GM13977 (cell line): ENCODE measurements at places on chromosomes 6 and 20.

DNA sequence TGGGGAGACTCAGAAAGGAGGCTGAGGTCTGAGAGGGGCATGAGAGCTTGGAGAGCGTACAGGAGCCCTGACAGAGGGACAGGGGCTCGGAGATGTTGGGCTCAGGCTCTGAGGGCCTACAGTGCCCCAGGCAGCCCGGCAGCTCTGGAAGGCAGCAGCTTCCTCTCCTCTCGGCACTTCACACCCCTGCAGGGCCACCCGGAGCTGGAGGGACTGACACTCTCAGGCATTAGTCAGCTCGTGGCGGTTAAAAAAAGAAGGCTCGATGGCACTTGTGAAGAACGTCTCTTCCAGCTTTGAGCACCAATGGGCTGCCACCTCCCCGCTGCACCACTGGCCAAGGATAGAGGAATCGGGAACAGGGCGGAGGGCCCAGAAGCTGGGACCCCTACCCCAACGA lies 62.6 kb upstream of the SIRPA start:
- DNase-seq: no peak

GRCh38 chr6:160110586-160111123 lies 11.0 kb upstream of the SLC22A1 start:
- DNase-seq: no peak

- DNase-seq: peak; percentile 28
Measured at GRCh38 chr6:116969211-116969863, 92.3 kb downstream of the RFX6 start.

- no peak for DNase-seq
Measured at GRCh38 chr20:19659448-19659847, 98.6 kb upstream of the RIN2 start.

DNA sequence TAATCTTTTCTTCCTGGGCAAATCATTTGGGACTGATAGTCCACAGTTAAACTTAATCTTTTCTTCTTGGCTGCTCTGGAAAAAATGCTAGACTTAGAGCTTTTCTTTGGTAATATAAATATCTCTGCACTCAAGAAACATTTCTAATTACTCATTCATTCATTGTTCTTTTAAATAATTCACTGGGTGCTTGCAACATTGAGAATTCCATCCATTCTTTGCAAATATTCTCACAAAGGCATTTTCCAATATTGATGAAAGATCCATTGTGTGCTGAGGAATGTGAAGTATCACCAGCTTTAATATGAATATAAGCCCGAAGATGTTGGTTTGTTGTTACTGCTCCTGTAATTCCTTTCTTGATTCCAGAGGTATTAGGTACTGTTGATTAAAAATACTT lies 38.4 kb downstream of the AKAP7 start:
- no peak for DNase-seq

DNA sequence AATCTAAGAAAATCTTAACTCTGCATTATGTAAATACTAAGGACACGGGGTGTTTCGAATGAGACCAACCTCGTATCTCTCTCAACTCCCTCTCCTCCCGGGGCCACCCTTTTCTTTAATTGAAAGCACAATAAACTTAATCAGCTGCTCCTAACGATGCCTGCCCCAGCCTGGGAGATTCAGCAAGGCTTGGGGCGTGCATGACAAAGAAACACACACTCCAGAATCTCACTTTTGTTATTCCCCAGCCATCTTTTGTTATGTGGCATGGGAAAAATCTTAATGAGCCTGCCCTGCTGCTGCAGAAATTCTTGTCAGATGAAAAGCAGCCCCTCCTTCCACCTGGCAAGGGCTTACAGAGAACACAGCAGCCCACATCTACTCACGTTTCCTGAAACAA lies 117.4 kb downstream of the TTLL2 start:
- DNase-seq: no peak

GRCh38 chr6:47729457-47729856 lies 31.1 kb downstream of the ADGRF4 start:
- no peak for DNase-seq

- DNase-seq: no peak
Measured at GRCh38 chr6:106287215-106287614, 38.3 kb downstream of the ATG5 start.

GRCh38 chr6:37005061-37005810 lies at the start of gene FGD2:
Gene FGD2, plus strand, starts transcription at chr6:37005655. Its CDS starts 163 bp downstream, at chr6:37005818.
- peak; percentile 88 for DNase-seq

GRCh38 chr6:157066781-157067491 lies 256.4 kb downstream of the TMEM242 start:
- DNase-seq: no peak

GRCh38 chr20:62136283-62137091 lies 6.7 kb downstream of the PSMA7 start:
- peak; percentile 72 for DNase-seq

GRCh38 chr6:11876934-11877433 lies 98.4 kb upstream of the ADTRP start:
- peak; percentile 54 for DNase-seq

DNA sequence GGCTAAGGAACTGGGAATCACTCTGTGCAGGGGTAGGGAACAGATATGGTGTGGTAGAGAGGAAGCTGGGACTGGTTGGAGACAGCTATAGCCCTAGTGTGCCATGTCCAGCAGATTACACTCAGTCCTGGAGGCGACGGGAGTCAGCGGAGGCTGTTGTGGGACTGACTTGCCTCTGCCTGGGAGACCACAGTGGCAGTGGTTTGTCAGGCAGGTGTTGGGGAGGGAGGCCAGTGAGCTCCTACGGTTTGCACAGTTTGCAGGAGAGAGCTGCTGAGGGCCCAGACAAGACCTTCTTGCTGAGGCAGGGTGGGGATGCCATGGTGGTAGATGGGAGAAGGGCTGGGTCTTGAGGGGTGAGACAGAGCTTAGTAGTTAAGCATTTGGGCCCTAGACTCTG lies 4.9 kb downstream of the PLCG1 start:
- DNase-seq: no peak

DNA sequence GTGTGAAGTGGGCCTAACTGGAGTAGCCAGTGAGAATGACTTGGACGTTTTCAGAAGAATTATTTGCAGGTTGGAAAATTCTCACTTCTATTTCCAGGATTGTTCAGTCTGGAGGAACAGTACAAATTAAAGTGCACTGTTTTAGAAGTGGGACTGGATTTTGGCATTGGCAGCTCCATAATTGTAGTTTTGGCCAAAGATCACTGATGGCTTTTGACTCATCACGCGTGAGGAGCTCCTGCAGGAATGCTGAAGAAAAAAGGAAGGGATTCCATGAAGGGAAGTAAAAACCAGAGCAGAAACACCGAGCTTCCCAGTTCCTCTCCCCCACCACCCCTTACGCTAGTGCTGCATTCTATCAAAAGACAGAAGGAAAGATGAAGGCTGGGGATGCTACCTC lies 103.5 kb downstream of the JARID2 start:
- DNase-seq: no peak

DNA sequence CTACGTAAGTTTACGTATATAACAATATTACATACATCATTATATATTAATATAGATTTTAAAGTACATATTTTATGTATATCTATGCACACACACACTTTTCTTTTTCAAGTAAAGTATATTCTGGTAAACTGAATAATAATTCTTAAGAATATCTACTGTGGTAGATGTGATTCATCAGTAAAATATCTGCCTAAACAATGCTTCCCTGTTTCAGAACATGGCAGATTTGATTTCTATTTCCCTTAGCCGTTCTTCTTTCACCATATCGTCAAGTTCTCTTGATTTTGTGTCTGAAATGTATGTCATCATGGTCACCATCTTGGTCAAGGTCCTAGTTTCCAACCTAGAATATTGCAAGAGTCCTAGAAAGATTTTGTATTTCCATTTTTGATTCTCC lies 195.6 kb downstream of the HDGFL1 start:
- no peak for DNase-seq

DNA sequence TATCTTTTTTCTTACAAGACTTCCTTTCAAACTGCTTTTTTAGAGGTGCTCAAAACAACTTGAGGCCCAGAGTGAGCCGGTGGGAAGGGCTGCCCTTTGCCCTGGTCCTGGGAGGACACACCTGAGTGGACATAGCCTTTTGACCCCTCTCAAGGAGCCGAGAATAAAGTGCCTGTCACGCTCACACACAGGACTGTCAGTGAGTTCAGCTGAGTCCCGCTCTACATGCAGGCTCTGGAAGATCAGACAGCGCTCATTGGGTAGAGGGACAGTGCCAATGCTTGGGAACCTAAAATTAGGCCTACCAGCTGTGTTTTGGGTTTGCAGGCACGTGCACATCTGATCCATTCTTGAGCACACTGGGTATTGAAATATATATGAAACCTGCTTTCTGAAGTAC lies 387.8 kb downstream of the CD83 start:
- DNase-seq: no peak

DNA sequence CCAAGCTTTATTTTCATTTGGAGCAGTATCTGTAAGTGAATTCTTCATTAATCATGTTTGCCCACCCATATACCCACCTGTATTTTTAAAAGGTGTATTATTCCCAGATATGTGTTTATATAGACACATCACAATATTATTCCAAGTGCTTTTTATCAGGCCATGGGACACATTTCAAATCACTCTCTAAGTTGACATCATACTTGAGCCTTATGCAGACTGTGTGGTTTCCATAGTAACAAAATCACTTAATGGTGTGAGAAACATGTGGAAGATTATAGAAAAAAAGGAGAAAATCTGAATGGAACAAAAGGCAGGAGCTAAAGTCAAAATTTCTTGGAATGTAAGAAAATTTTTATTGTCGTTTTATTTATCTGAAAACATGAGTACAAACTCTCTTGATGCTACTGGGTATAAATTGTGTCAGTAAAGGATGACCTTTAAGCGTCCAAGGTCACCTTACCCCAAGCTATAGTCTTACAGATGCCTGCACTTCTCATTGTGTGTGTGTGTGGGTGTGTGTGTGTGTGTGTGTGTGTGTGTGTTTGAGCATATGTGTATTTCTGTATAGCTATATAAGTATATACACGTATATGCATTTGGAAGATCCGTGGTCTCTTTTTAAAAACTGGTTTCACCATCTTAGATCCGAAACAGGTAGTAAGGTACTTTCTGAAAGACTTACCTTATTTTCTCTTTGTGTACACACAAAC lies 79.8 kb upstream of the CCN6 start:
- DNase-seq: no peak

DNA sequence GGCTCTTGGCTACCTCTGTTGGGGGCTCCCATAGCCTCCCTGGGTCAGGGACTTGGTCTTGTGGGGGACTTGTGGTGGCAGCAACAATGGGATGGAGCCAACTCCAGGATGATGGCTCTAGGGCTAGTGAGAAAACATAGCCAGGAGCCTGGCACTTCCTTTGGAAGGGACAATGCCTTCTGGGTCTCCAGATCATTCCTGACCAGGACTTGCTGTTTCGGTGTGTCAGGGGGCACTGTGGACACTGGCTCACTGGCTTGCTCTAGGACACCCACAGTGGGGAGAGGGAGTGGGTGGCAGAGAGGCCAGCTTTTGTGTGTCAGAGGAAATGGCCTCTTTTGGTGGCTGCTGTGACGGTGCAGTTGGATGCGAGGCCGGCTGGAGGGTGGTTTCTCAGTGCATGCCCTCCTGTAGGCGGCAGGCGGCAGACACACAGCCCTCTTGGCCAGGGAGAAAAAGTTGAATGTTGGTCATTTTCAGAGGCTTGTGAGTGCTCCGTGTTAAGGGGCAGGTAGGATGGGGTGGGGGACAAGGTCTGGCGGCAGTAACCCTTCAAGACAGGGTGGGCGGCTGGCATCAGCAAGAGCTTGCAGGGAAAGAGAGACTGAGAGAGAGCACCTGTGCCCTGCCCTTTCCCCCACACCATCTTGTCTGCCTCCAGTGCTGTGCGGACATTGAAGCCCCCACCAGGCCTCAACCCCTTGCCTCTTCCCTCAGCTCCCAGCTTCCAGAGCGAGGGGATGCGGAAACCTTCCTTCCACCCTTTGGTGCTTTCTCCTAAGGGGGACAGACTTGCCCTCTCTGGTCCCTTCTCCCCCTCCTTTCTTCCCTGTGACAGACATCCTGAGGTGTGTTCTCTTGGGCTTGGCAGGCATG lies 9.2 kb downstream of the VEGFA start:
- no peak for DNase-seq

- no peak for DNase-seq
Measured at GRCh38 chr6:25196464-25196863, 82.7 kb upstream of the CARMIL1 start.
